NCI-H1092 (cell line): ENCODE measurements at places on chromosomes 16 and 17.

GRCh38 chr17:5050278-5050677 is 15.1 kb upstream of the SLC52A1 start:
- no peak for DNase-seq

GRCh38 chr16:11181899-11182279 is 74.1 kb downstream of the SOCS1 start:
- no peak for DNase-seq

DNA sequence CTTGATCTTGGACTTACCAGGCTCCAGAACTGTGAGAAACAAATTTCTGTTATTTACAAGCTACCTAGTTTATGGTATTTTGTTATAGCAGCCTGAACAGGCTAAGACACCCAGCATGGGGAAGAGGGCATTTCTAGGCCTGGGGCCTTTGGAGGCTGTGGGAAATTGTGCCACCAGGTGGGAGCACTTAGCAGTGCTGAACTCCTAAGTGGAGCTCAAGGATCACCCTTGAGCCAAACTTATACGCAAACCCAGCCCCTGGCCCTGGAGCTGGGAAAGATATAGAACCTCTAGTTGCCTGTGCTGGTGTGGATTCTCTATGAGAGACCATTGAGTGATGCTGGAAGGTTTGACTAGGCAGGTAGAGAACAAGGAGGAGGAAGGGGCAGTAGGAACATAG is 36.1 kb downstream of the MIS12 start:
- no peak for DNase-seq

GRCh38 chr16:1610071-1610898 is 1.6 kb downstream of the IFT140 start:
- peak; percentile 90 for DNase-seq
